Stimulated activated CD4-positive, alpha-beta T cell treated with anti-CD3 and anti-CD28 coated beads, Interleukin-4, amount 100 ng/mL, for 48 hours (primary cell): ENCODE measurements at places on chromosomes 5 and 9.

- DNase-seq: peak; percentile 19
Observed at GRCh38 chr9:87497604-87498045, at the start of gene DAPK1. DAPK1 (plus strand) TSS chr9:87497867; CDS start chr9:87499078, 1,211 bp downstream.

DNA sequence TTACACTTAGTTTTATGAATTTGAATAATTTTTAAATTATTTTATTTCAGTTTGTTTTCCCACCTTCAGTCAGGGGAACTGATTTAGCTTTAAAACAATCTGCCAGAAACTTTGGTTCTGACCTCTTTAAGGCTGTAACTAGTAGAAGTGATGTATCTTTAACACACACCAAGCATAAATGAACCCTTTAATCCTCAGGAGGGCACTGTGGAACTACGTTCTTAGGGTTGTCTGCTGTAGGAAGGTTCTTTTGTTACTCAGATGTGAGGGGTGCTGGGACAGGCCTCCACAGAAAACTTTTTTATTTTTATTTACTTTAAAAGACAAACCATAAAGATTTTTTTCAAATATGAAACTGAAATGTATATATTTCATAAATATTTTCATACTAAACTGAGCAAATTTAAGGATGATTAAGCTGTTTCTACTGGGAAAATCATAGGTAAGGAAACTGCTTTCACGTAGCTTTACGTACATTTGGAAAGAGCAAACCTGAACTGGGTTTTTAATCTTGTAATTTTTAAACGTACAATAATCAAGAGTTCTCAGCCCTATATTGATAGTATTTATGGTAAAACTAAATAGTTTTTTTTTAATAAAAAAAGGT is 5.3 kb downstream of the KLF4 start:
- DNase-seq: no peak

DNA sequence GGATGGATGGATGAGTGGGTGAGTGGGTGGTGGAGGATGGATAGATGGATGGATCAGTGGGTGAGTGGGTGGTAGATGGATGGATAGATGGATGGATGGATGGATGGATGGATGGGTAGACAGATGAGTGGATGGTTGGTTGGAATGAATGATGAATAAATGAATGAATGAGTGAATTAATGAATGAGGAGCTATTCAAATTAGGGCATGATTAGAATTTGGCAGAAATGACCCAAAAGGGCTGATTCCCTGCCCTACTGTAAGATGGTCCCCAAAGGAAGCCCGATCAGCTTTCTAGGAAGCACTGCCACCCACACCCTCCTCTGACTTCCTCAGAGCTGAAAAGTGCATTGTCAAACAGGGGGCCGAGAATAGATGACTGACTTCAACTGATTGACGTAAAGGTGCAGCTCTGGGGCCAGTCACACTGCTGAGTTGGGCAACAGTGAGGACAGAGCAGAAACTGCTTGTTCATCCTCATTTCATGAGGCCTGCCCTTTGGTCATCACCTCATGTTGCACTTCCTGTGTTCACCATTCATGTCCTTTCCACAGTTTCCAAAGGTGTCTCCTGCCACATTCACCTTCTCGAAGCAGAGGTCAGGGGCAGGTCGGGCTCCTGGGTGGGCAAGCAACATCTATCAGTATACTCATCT is 34.3 kb downstream of the NIPAL4 start:
- DNase-seq: no peak

DNA sequence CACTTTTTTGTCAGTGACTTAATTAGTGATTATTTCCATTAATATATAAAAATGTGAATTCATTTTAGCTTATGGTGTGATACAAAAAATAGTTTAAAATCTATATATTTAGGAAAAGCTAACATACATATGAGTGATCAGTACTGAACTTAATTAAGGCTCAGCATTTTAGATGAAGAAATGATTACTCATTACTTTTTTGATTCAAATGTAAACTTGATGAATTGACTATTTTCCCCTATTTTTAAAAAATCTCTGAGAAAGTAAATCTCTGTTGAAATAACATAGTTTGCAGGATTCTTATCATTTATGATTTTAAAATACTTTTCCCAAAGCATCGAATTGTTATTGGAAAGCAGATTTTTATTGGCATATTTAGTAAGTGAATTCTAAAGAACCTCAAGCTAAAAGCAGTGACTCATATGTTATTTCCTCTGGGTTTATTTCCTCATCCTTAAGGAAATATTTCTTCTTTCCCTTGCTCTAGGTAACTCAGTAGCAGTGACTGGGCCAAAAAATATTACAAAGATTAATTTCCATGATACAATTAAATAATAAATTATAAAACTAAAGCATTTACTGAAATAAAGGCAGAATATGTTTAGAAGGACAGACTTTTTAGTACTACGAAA is 290.6 kb downstream of the FER start:
- no peak for DNase-seq

DNA sequence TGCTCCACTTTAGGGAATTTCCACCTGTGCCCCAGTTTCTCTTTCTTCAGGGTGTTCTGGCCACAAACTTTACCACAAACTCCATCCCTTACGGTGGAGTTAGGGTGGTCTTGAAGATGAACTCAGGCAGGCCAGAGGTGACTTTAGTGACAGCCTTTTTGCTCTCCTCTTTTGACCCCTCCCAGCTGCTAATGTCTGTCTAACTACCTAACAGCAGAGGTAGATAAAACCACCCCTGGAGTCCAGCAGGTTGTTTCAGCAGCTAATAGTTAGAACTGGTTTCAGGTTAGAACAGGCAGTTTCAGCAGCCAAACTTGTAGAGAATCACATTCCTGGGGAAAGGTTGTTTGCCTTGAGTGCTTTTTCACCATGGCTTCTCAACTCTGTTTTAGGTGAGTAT is 971.3 kb upstream of the CDH18 start:
- no peak for DNase-seq

- DNase-seq: no peak
Observed at GRCh38 chr9:35537913-35538312, 48.0 kb downstream of the RUSC2 start.

- DNase-seq: no peak
Observed at GRCh38 chr5:40198736-40199135, 481.0 kb upstream of the PTGER4 start.

DNA sequence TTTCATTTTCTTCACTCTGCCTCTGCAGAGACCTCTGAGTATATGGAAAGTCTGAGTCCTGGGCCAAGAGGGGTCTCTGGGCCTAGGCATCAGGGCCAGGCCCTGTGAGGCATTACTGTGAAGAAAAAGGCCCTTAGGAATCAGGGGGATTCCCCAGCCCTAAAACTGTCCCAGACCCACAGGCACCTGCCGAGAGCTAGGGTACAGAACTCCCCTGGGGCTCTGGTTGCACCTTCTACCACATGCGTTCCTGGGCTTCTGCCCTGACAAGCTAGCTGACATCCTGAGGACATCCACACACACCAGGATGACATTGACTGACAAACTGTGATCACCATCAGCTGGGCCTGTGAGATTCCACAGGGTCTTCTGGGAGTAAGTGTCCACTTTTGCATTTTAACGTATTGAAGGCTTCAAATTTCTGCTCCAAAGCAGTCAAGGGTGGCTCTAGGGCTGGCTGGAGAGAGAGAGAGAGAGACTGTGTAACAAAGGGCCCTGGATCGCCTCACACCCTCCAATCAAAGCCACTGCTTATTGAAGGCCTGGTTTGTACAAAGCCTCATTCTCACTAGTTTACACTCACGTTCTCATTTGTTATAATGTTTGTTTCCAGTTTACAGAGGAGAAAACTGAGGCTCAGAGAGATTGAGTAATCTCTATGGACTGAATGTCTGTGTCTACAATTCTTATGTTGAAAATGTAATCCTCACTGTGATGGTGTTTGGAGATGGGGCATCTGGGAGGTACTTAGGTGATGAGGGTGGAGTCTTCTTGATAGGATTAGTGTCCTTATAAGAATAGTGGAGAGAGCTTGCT is 45.1 kb downstream of the TGFBI start:
- no peak for DNase-seq

DNA sequence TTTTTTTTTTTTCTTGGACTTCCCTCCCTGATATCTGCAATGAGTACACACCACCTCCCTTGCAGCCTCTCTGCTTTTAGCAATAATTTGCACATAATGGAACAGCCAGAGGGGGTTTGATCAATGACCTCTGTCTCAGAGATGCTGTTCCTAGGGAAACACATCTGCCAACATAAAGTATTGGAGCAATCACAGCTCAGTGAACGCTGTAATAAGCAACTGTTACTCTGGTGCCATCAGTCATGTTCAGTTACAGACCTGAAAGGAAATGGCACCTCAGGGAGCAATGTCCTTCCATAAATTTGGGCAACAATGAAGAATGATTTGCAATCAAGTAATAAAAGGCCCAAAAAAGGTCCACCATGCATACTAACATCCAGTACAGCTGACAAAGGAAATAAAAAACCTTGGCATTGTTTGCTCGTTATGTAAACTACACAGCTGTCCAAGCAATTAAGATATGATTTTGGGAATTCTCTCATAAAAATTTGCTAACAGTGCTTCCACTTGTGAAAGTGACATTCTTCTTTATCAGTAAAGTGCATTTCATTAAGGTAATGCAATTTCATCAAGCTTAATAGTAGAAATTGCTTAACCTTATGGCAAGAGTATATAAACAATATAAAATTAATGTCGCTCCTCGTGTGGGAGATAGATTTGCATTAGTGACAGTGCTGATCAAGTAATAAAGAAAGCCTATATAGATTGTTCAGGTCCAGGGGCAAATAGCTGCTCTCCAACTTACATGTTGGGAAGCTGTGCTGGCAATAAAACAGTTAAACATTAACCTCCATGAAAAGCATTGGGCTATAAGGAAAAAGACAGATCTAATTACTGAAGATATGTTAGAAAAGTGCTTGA is 167.8 kb downstream of the RASEF start:
- no peak for DNase-seq

DNA sequence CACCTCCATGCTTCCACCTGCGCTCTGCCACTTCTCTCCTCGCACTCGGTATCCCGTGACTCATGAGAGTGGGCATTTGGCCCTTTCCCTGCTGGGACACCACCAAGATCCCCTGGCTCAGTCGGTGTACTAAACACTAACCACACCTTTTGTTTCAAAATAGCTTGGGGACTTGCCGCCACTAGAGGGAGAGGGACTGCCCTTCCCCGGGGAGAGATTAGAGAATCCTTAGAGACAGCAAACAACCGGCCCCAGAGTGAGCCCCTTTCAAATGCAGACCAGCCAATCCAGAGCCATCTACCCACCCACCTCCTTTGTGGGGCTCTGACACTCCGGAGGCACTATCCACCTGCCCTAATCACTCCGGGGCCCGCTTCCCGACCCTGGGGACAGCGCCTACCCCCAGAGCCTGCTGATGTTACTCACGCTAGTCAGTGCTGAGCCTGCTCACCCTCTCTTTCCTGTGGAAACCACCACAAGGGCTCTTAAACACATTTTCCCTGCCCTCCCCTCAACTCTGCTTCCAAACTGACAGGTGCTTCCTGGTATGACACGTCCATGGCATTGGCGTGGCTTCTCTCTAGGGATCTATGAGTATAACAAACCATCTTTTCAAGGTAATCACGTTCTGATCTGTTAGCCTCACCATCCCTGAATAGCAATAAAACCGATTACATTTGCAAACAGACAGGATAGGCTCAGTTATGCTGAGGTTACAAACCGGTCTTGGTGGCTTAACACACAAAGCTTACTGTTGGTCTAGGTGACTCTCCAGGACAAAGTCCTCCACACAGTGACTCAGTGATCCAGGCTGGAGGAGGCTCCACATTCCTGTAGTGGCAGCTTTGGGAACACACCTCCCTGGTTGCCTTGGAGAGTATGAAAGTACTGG is 180.1 kb upstream of the MVB12B start:
- peak; percentile 11 for DNase-seq

DNA sequence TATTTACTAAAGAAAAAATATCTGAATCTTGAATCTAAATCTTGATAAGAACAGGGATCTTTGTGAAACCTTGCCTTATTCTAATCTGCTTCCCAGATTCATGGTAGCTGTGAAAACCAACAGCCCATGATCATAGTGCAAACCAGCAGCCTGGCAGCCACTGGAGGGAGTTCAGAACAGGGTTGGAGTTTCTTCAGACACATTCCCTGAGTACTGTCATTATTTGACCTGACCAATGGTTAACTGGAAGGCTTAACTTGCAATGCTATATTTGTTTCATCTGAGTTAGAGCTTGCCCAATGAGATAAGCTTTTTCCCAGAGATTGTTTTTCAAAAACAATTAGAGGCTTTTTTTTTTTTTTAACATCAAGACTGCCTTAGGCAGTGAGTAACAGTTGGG is 47.8 kb downstream of the LOX start:
- no peak for DNase-seq

- DNase-seq: no peak
Observed at GRCh38 chr9:129072171-129072570, 8.7 kb upstream of the DOLPP1 start.
